ENCODE measurements at places on chromosomes 16 and 17.

GRCh38 chr16:28858421-28858820, 5.2 kb upstream of the SH2B1 start:
- DNase-seq = no peak

DNA sequence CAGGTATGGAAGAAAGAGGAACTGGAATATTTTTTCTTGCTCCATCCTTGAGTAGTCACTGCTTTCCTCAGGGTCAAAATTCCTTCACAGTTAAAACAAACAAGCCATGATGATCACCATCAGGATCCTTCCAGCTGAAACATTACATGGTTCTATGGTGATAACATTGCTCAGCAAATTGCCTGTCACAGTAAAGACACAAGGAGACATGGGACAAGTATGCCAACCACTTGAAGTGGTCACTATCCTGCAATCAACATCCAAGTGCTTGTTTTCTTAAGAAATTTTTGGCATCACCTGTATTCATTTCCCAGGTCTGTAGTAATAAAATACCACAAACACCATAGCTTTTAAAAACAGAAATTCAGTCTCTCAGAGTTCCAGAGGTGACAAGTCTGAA, 662.2 kb downstream of the CDH8 start:
- no peak for DNase-seq

GRCh38 chr17:149231-149630, 11.9 kb downstream of the SCGB1C2 start:
- DNase-seq = no peak

GRCh38 chr17:67503184-67503583, 126.1 kb downstream of the PITPNC1 start:
- DNase-seq = no peak

GRCh38 chr17:7218166-7218565, 1.5 kb downstream of the DLG4 start:
- no peak for DNase-seq

DNA sequence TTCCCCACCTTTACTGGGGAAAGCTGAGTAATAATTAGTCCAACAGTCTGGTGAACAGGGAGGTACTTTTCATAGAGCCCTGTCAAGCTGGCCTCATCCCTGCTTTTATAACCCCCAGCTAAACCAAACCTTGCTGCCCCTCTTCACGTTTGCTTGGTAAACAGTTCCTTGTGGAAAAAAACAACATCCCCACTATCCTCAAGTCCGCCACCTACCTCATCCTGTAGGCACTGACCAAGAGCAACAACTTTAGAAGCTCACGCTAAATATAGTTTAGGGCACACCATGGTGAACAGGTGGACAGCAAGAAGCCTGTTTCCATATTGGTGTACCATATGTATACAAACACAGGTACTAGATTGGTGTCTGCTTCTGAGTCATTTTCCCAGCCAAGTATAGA, 16.5 kb downstream of the NFE2L1 start:
- DNase-seq = no peak

DNA sequence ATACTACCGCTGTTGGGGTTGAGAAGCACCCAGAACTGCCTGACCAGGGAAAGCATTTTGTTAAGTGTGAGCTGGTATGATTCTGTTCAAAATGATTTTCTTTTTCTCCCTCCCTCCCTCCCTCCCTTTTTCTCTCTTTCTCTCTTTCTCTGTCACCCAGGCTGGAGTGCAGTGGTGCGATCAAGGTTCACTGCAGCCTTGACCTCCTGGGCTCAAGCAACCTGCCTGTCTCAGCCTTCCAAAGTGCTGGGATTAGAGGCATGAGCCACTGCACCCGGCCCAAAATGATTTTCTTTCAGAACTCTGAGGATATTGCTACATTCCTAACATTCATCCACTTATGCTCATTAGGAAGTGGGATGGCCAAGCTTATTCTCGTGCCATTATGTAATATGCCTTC, 41.3 kb downstream of the SLC47A1 start:
- no peak for DNase-seq

DNA sequence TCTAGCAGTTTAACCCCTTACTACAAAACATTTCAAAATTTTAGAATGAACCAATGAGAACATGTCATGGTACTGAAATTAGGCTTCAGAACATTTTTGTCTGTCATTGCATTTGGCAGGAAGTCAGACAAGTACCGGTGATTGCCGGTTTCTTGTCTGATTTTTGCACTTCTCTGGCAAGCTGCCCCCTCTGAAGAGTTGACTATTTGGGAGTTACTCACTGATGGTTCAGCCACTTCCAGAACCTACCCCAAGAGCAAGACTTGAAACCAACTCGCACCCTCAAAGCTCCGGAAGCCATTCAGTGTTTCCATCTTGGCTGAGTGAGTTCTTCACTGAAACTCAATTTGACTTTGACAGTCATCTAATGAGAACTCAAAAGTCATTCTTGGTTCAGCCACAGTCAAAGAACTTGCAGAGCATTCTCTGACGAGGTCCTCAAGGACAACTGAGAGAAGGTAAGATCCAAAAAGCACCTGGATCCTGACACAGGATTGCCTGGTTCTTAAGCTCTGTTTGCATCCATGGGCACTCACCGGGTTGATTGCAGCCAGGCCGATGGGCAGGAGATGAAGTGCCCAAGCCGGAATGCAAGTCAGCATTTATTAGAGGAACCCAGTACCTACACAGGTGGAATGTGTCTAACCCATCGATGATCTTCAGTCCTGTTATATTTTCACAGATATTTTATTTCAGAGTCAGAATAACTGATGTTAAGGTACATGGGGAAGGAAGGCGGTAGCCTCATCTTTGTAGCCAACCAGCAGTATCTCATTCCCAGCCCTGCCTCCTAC, 93.6 kb downstream of the USP22 start:
- DNase-seq = no peak

- DNase-seq = no peak
Measured at GRCh38 chr17:43949781-43950180, 4.0 kb downstream of the PYY start.

GRCh38 chr17:55576996-55577586, 65.8 kb upstream of the SMIM36 start:
- no peak for DNase-seq

DNA sequence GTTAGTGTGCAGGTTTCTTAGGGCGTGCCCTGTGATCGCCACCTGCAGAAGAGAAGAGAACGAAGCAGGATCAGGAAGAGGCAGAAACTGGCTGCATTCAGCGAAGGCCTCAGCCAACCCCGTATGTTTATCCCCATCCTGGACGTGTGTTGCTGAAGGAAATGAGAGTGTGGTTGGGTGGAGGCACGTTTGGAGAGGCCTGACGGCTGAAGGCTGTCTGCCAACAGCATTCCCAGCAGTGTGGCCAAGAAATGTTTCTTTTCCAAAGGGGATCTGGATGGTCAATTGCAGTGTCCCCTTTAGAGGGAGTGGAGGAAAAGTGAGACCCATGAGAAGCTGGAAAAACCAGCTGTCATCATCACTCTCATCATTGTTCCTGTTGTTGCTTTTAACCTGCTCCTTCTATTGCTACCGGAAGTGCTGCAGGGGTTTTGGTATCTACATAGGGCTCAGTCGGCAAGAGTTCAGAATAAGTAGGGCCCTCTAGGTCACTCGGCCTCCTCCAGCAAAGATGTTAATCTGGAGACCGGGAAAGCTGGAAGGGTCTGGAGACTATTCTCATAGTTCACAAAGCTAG, 46.5 kb upstream of the SLC47A1 start:
- no peak for DNase-seq

GRCh38 chr17:74592087-74592990, at the start of gene CD300LD:
CD300LD (minus strand) TSS chr17:74592283; CDS start chr17:74592202, 81 bp downstream.
- DNase-seq = no peak

DNA sequence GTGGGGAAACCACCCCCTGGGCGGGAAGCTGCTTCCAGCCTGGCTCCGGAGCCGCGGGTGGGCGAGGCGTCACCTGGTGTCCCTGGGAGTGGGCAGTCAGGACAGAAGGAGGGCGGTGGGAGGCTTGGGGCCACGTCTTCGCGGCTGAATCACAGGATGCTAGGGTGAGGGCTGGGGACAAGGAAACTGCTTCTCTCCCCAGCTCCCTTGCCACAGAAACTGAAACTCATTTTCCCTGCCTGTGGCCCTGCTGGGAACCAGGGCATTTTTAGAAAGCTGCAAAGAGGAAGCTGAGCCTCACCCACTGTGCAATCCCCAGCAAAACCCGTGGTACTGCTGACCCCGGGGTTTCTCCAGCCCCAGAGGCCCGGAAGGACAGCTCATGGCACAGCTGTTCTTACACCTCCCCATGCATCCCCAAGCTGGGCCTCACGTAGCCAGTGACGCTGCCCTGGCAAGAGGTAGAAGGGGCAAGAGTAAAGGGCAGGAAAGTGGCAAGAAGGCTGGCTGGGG, 8.2 kb downstream of the RHBDF2 start:
- DNase-seq = peak; percentile 21

Data from stimulated activated CD8-positive, alpha-beta memory T cell treated with anti-CD3 and anti-CD28 coated beads, Interleukin-4, amount 100 ng/mL, for 4 hours (primary cell).